Activated T-helper 9 cell treated with anti-CD3 and anti-CD28 coated beads, Interleukin-2, amount 50 U/mL, for 16 hours (primary cell): ENCODE measurements at places on chromosomes 3 and 15.

- DNase-seq: no peak
These were observed 75.4 kb downstream of the CMTM8 start for GRCh38 chr3:32313723-32314473.

DNA sequence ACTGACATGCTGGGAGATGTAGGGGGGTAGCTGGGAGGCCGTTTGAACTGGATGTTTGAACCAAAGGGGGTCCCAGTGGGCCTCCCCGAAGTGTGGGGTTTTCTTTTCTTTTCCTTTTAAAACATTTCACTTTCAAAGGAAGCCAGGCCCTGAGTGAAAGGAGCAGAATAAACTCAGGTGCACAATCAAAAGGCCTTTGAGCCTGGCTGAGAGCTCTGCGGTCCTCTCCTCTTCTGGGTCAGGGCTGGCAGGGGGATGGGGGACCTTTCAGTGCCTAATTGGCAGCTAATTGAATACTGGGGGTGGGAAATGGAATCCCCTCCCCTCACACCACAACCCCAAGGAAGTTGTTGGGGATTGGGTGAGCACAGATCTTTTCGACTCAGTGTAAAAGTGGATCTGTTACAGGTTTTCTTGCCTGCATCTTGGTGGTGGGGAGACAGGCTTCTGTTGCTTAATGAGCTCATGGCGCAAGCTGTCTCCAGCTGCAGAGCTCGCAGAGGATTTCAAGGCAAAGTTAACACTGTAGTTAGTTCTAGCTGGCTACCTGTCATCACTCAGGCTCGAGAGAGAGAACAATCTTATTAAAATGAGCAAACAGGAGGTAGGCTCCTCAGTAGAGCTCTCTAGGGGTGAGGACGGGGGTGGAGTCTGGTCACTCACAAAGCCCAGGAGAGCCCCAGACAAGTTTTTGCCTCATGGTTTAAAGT lies 132.6 kb downstream of the RAB11A start:
- no peak for DNase-seq

DNA sequence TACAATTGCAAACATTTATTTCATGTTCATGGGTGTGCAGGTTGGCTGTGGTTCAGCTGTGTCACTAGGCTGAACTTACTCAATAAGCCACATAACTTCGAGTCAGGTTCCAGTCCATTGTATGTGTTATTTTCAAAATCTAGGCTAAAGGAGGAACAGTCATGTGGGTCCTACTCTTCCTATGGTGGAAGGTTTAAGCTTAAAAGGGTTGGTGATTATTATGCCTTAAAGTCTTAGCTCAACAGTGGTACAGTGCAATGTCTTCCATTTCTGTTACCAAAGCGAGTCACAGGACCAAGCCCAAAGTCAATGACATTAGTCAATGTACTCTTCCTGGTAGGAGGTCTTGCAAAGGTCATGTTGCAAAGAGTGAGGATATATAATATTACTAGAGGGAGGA lies 78.2 kb downstream of the ATG7 start:
- no peak for DNase-seq

DNA sequence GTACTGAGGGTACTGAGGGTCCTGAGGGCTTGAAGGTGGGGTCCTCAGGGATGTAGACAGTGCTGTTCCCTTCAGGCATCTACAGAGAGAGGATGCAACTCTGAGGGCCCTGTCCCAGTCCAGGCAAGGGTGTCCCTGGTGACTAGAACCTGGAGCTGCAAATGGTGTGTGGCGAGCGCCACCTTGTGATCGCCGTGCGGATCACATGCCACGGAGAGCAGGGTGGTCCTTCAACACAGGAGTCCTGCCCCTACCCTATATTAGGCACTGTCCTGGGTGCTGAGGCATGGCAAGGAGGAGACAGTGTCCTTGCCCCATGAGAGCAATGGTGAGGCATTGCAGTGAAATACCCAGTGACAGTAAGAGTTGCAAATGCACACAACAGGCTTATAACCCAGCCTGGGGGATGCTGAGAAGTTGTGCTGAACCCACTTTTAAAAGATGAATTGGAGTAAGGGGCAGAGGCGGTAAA lies 23.6 kb downstream of the RHCG start:
- no peak for DNase-seq

- no peak for DNase-seq
These were observed 131.3 kb upstream of the PRR20G start for GRCh38 chr3:127419182-127419581.

DNA sequence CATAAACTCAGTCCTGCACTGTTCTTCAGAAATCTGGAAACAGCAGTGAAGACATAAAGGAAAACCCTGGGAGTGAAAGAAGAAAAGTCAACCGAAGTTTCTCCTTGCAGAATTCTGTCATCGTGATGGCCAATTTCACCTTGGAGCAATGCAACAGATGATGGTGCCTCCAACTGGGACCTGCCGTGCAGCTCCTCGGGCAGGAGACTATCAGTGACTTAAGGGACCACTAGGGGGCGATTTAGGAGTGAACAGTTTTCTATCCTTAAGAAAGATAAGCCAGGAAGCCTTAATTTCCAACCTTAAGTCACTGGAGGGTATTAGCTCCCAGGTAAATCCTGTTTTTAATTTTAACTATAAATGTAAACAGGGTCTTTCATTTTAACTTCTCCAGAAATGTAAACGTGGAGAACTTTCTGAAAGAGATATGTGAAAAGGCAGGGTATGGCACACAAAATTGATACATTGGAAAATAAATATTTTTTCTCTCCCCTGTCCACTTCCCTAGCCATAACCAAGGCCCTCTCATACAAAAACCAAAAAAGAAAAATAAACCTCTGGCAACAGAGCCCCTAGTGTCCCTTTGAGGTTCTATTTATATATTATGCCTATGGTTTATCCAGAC lies 116.3 kb downstream of the PDZRN3 start:
- DNase-seq: no peak

DNA sequence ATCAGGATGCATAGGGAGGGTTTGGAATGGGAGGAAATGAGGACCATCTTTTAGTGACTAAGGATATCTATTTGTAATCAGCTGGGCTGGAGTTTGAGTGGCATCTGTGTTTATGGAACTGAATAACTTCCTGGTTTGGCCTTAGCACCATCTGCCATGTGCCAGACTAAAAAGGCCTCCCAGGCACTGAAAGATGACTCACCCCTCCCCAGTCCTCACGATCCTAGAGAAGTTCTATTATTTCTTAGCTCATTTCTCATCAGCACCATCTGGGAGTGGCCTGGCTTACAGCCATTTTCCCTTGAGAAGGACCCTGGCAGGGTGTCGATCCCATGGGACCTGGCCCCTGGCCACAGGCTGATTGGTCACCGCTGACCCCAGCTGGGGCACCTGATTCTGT lies 23.9 kb upstream of the CTXND1 start:
- DNase-seq: no peak

- DNase-seq: no peak
These were observed 31.2 kb upstream of the USP3 start for GRCh38 chr15:63473007-63473748.

DNA sequence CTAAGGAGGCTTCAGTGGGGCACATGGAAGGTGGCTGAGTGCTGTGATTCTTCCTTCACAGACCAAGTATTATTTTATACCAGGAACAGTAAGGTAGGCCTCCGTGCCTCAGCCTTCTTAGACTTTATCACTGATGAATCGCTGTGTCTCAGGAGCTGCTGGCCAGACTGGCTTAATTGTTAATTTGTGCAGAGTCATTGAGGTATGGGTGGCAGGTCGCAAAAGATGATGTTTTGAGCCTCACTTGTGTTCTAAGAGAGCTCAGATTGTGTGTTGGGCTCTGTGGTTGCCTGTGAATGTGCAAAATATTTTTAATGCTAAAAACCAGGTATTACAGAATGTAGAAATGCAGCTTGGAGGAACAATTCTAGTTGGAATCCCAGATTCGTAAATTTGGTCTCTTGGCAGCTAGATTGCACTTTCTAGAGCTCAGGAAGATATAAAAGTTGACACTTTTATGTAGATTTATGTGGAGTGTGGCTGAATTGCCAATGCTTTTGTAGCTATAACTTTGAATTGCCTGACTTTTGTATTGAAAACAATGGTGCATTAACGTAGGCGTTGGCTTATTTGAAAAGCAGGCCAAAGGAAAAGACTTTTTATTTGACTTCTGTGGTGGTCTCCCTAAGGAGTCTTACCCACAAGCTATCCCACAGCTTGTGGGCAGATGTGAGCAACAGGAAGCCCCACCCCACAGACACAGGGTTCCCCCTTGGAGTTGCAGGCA lies 53.4 kb downstream of the LARS2 start:
- no peak for DNase-seq

GRCh38 chr3:39705351-39705900 lies 104.0 kb upstream of the MYRIP start:
- DNase-seq: no peak

DNA sequence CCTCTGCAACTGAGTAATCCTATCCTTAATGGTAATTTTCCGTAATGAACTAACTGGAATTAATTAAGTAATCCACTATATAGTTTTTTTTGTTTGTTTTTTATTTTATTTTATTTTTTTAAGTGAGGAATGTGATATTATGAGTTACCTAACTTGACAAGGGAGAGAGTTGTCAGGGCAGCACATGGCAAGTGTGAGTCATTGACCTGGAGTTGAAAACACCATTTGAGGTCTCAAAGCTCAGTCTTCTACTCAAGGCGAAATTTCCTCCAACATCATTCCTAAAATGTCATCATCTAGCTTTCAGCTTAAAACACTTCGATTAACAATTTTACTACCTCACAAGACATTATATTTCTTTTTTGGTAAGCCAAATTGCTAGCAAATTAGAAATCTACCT lies 87.8 kb downstream of the NECTIN3 start:
- no peak for DNase-seq

DNA sequence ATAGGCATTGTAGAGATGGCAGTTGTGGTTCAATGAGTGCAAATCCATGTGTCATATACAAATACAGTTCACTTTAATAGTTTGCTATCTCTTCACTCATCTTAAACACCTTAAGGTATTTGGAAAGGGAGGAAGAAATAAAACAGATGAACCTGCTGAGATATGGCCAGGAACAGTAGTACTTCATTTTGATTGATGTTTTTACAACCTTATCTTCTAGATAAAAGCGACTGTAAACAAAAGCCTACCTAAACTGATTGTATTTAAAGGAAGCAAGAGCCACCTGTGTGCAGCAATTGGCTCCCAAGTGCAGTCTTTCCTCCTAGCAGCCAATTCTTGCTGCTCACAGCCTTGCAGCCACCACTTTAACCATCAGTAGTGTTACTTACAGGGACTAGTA lies 217.7 kb downstream of the CDIN1 start:
- DNase-seq: no peak

DNA sequence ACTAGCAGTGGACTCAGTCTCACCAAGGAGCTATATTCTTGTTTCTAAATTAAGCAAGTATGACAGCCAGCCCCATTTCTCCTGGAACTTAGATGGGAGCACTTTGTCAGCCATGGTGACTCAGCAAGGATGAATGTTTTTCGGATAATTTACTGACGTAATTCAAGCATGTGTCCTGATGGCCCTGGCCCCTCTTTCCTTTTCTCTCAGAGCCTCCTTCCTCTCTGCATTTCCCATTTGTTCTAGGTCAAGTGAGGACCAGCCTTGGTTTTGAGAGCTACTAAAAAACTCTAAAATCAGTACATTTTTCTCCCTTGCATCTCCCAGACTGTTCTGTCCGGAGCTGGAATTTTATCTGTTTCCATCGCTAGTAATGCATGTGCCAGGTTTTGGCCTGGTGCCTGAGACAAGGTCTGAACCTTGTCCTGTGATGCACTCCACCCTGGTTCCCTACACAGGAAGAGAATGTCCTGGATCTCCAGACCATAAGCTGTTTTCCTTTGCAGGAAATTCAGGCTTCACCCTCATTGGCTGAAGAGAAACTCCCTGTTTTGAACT lies 256.6 kb upstream of the ROPN1 start:
- no peak for DNase-seq

DNA sequence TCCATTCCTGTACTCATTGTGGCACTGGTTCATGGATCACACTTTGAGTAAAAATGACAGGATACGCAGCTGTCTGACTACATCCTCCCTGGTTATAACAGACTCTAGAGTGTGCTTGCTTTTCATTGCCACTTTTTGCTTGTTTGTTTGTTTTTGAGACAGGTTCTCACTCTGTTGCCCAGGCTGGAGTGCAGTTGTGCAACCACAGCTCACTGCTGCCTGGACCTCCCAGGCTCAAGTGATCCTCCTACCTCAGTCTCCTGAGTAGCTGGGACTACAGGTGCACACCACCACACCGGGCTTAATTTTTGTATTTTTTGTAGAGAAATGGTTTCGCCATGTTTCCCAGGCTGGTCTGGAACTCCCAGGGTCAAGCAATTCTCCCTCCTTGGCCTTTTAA lies 89.3 kb upstream of the ROBO2 start:
- DNase-seq: no peak

DNA sequence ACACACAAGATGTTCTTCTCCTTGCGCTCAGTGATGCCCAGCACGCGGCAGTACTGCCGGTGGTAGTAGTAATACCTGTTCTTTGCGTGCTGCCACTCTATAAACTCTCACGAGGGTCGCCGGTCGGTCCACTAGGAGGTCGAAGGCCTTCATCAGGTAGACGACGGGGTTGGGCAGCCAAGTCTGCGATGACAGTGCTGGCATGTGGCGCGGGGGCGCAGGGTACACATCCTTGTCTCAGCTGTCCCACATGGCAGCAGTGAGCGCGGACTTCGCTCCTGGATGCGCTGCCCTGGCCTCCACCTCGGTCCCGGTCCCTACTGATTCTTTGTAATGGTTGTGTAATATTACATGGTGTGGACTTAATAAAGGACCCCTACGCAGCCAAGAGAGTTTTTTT lies 50.1 kb upstream of the CGNL1 start:
- no peak for DNase-seq

DNA sequence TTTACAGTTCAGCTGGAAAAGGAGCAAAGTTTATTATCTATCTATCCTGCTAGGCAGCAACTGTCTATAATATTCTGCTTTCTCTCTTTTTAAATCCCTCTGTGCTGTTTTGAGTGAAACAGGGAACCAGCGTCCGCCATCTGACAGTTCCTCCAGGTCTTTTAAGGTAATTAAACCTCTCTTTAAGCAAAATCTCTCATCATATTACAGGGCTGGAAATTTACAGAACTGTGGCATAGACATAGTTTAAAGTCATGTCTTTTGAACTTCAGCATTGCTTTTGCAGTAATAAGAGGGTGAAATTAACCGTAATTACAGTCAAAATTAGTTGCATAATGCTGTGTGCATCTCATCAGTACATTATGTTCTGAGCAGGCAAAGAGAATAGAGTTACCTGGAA lies 263.4 kb upstream of the KCNMB2 start:
- DNase-seq: no peak

- DNase-seq: no peak
These were observed 1.5 kb downstream of the RHOA start for GRCh38 chr3:49410066-49410845.

GRCh38 chr15:87871731-87872320 lies 384.7 kb downstream of the NTRK3 start:
- DNase-seq: no peak

GRCh38 chr3:179020112-179020511 lies 51.5 kb downstream of the ZMAT3 start:
- DNase-seq: no peak

DNA sequence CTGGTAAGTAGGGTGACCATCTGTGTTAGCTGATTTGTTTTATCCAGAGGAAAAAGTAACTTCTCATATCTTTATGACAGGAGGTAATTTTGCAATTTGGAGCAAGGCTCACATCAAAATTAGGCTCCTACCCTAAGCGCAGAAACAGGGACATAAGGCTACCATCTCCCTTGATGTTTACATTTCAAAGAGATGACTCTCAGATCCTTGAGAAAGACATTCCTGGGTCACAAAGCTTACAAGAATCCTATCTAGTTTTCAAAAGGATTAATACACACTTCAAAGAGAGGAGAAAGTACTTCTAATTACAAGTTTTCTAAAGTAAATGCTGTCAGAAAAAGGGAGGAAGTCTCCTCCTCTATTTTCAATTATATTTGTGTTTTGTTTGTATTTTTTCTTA lies 7.0 kb downstream of the ZPLD1 start:
- no peak for DNase-seq
